Stimulated activated naive CD8-positive, alpha-beta T cell treated with anti-CD3 and anti-CD28 coated beads, Interleukin-15, amount 100 ng/mL, for 72 hours (primary cell): ENCODE measurements at places on chromosomes 3 and 15.
A peak's percentile ranks its signal among the peaks of the same experiment; 100 is the strongest.

- no peak for DNase-seq
These were observed 115.0 kb upstream of the VEPH1 start for GRCh38 chr3:157618075-157618760.

- no peak for DNase-seq
These were observed 31.7 kb downstream of the FRMD5 start for GRCh38 chr15:44163370-44163769.

GRCh38 chr3:168405288-168405687, 309.6 kb upstream of the GOLIM4 start:
- no peak for DNase-seq

GRCh38 chr3:177484926-177485325, 287.6 kb upstream of the TBL1XR1 start:
- DNase-seq, result no peak

- DNase-seq, result no peak
These were observed 135.1 kb downstream of the ATP10A start for GRCh38 chr15:25727867-25728600.

GRCh38 chr3:49912881-49913281, 9.2 kb upstream of the MST1R start:
- DNase-seq, result no peak

DNA sequence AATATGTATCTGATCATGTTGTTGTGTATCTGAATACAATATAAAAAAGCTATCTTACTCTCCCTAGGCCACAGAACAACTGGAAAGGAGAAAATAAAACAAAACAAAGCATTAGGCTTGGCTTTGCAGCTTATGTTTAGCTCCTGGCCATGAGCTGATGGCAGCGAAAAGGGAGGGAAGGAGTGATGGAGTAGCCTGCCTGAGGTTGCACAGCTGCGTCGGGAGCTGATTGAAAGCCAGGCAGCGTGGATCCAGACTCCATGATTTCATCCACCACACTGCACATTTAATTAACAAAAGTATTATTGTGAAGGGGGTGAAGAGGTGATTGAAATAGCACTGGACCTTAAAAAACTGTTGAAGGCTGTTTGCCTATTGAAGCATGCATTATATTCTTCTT, 212.2 kb downstream of the GABRG3 start:
- DNase-seq, result no peak

DNA sequence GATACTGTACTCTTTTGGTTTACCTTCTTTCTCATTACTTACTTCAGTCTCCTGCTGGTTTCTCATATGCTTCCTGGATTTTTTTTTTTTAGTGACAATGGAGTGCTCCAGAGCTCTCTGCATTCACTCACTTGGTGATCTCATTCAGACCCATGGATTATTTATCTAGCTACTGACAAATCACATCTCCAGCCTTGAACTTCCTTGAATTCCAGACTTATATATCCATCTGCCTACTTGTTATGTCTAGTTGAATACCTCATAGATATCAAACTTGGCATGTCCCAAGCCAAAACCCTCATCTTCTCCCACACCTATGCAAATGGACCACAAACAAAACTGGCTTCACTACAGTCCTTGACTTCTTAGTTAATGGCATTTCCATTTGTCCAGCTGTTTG, 234.7 kb upstream of the ZPLD1 start:
- no peak for DNase-seq

GRCh38 chr3:64863226-64864212, 175.7 kb upstream of the ADAMTS9 start:
- no peak for DNase-seq

GRCh38 chr15:60387321-60387720, 10.5 kb downstream of the ANXA2 start:
- no peak for DNase-seq

- DNase-seq, result no peak
These were observed 827.7 kb downstream of the ROBO1 start for GRCh38 chr3:78940128-78940527.

GRCh38 chr15:49155834-49156627, 632 bp upstream of the COPS2 start:
- DNase-seq, result no peak

DNA sequence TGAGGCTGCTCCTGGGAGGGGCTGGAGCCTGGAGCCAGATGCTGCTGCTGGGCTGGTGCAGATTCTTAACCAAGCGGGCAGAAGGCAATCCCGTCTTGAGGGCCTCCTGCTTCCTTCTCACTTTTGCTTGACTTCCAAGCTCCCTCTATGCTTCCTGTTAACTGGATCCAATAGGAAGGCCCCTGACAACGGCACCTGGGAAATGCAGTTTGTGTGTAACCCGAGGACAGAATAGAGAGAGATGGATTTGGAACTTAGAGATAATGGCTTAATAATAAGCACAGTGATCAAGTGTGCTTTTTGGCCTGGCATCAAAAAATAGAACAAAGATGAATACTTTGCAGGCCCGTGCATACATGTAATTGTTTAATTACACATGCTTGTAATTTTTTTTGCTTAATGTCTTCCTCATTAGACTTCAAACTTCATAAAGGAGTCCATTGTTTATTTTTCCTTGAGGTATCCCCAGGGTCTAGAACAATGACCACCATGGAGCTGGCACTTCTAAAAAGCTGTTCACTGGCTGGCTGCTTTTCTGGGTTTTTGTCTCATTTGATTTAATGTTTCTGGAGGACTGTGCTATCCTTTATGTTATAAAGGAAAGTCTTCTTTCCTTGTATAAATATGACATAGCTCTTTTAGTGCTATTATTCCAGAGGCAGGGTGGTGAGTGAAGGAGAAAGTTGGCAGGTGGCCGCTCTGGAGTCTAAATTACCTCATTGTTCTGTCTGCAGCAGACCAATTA, 63.3 kb upstream of the MITF start:
- no peak for DNase-seq

- no peak for DNase-seq
These were observed 3.2 kb upstream of the BMF start for GRCh38 chr15:40111888-40112287.

DNA sequence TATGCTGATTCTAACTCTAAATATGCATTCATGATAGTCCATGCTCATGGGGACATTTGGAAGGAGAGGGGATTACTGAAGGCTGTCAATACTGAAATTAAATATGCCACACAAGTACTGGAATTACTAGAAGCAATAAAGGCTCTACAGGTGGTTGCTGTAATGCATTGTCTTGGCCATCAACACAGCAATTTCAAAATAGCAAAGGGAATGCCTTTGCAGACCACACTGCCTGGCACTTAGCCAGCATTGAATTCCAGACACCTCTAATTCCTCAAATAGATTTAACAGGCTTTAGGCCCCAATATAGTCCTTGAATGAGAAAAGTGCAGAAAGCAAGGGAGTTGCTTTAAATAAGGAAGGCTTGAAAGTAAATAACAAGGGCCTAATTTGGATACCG, 115.8 kb upstream of the PLCL2 start:
- no peak for DNase-seq

DNA sequence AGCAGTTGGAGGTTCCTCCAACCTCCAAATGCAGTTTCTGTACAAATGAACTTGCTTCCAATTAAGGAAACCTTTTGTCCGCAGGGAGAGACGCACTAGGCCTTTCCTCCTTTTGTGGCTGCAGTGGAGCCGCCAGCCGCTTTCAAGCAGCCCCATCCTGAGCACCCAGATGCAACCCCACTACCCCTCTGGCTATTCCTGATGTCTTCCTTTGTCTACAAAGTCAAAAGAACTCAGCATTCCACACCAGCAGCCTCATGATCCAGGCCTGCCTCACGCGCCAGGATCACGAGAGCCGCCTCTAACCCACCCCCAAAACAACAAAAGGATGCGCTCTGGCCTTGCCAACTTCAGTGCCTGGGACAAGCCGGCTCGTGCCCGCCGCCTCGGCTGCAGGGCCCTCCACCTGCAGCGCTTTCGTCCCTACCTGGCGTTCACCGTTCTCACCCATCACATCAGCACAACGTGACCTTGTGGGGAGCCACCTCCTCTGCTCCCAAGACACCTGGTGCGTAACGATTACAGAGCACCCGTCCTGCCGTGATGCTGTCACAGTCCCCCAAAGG, 48.2 kb upstream of the MUC4 start:
- no peak for DNase-seq

GRCh38 chr15:66734961-66735908, 33.2 kb downstream of the SMAD6 start:
- no peak for DNase-seq

- DNase-seq, result no peak
These were observed 212.5 kb upstream of the GADL1 start for GRCh38 chr3:31106912-31107311.

DNA sequence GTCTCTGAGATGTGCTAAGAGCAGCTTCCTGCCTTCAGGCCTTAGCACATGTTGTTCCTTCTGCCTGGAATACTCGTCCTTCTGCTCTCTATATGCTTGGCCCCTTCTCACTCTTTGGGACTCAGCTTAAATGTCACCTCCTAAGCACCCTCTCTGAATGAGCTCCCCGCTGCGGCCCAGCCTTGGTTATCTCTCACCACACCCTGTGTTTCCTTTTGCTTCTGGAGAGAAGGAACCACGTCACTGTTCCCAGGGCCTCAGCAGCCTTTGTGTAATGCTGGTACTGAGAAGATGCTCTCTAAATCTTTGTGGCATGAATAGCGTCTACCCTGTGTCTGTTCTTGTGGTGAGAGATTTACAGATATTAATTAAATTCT, 2.2 kb downstream of the FAH start:
- DNase-seq, result no peak

DNA sequence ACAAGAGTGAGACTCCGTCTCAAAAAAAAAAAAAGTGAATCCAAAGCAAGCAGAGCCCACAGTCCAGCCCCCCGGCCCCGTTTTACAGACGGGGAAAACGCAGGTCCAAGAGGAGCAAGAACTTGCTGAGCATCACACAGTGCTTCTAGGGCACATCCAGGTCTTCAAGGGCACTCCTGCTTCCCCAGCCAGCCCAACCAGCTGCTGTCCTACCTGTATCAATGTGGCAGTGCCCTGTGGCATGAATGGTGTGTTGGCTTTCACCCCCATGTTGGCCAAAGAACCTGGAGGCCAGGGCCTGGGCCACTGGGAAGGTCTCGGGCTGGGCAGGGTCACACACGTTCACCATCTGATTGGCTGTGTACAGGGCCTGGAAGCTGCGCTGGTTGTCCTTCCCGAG, 4.6 kb downstream of the MAN2C1 start:
- DNase-seq, result no peak

GRCh38 chr3:194620196-194620595, 13.0 kb downstream of the TMEM44 start:
- no peak for DNase-seq

GRCh38 chr3:179948740-179949139, 88.0 kb downstream of the PEX5L start:
- DNase-seq, result no peak

GRCh38 chr15:90266485-90266884, 1.0 kb downstream of the NGRN start:
- DNase-seq, result no peak

- no peak for DNase-seq
These were observed 822.7 kb downstream of the NTRK3 start for GRCh38 chr15:87433871-87434270.

DNA sequence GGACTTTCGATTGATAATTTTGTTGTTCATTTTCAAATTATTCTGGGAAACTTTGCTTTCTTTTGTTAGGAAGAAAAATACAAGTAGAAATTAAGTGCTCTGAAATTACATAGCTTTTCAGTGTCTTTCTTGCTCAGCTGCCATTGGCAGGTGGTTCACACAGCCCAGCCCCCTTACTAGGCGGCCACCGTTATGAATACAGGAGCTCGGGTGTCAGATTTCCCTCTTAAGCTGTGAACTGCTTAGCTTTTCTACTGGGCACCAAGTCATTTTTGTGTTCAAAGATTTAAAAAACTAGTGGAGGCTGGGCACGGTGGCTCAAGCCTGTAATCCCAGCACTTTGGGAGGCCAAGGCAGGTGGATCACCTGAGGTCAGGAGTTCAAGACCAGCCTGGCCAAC, 55.2 kb downstream of the HMG20A start:
- no peak for DNase-seq

DNA sequence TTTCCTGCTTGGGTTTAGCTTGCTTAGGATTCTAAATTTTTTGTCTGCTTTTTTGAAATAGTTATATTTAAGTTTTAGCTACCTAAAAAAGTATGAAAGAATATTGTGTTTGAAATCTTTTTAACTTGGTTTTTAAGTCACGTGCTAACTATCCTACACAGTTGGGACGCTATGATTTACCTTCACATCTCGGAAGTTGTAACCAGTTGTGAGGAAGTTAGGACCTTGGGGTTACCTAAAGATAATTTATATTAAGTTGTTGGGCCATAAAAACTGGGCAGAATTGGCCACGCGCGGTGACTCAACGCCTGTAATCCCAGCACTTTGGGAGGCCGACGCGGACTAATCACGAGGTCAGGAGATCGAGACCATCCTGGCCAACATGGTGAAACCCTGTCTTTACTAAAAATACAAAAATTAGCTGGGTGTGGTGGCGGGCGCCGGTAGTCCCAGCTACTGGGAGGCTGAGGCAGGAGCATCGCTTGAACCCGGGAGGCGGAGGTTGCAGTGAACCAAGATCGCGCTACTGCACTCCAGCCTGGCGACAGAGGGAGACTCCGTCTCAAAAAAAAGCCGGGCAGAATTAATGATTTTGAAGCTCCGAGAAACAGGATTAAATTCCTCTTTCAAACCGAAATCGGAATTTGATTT, 1.0 kb downstream of the ZFAND6 start:
- DNase-seq, result peak; percentile 35

DNA sequence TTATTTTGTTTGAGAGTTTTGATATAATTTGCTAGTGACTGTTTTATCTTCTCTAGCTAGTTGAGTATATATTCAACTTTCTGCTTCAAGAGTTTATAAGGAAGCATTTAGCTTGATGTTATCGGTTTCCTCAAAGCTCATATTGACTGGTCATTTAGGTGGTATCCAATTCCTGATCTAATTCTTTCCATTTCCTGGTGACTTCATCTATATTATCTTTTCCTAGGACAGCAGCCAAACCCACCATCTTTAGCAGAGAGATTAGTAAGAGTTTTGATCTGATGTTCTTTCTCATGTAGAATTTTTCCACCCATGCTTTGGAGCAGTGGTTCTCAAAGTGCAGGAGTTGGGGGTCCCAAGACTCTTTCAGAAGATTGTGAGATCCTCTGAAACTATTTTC, 148.6 kb upstream of the STT3B start:
- no peak for DNase-seq

DNA sequence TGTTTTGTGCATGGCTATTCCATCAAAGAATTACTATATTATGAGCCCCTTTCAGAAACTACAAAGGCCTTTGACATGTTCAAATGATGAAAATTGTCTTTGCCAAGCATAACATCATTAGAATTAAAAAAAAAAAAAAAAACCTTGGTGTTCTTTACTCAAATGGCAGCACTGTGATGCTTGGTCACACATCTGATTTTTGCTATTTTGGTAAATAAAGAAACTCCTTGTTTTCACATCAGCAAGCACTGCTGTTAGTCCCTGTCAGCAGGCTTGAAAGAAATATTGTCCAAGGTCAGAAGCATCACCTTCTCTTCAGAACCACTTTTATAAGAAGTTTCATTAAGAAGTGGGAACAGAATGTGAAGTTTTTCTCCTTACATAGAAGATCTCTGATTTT, 537.3 kb downstream of the MFSD1 start:
- no peak for DNase-seq

- no peak for DNase-seq
These were observed 250.6 kb downstream of the MBNL1 start for GRCh38 chr3:152519376-152519775.

- DNase-seq, result no peak
These were observed 1.1 kb upstream of the PYGO1 start for GRCh38 chr15:55589287-55589686.
